ENCODE measurements at places on chromosomes 13 and 19.

GRCh38 chr13:41864658-41865057 lies 96.3 kb downstream of the VWA8 start:
- no peak for DNase-seq

- no peak for DNase-seq
These were observed 15.1 kb upstream of the ZNF507 start for GRCh38 chr19:32330213-32330857.

DNA sequence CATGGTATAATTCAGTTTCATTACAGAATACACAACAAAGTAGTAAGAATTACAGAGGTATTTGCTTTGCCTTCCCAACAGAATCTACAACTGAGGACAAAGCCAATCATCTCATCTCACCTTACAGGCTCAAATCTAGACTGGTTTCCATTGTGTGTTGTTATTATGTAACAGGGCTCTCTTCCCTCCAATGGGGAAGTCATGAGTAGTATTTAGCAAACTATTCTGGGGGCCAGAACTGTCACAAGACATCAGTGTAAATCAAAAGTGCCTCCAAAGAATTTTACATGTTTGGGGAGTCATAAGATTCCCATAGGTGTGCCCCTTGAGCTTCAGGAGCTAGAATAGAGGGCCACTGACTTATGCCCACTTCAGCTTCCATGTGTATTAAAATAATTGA lies 187.0 kb upstream of the EDNRB start:
- no peak for DNase-seq

GRCh38 chr19:55549500-55550320 lies 4.4 kb upstream of the SBK3 start:
- no peak for DNase-seq

- no peak for DNase-seq
These were observed 77.5 kb upstream of the CLDN10 start for GRCh38 chr13:95474992-95475391.

- no peak for DNase-seq
These were observed 13.3 kb downstream of the TNFRSF19 start for GRCh38 chr13:23583491-23583890.

DNA sequence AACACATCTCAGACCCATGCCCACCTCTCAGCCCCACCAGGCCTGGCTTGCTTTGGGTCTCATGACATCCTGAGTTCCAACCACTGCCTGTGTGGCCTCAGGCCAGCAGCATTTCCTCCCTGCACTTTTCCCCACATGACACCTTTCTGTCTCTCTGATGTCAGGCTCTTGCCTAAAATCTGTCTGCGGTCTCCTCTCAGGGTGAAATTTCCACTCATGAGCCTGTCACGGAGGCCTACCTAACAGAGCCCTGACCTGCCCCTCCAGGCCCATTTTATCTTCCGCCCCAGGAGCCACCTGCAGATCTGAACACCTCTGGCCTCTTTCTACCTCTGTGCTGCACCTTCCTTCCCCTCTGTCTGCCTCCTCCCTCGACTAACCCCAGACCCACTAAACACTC lies 93.5 kb downstream of the ZDHHC20 start:
- no peak for DNase-seq
